GM23338 (cell line): ENCODE measurements at places on chromosomes 12 and 14. TPM values are rescaled to one million over a fixed set of nuclear protein-coding genes. Genes with fewer than 3 reads are reported as not detected.

The GYS2 gene
- total RNA-seq: not detected in 2 replicates

The ATP2A2 gene
- total RNA-seq: 201 and 225 TPM in 2 replicates

The DCTN2 gene
- 134 and 157 TPM in 2 replicates for total RNA-seq

The MFAP5 gene
- total RNA-seq: 0.90 TPM in 1 of 2 replicates, not detected in the other

The CRIP2 gene
- total RNA-seq: 3.4 and 5.0 TPM in 2 replicates

The RASSF9 gene
- 0.35 and 0.39 TPM in 2 replicates for total RNA-seq

The LBHD2 gene
- total RNA-seq: not detected in 2 replicates

The PKP2 gene
- total RNA-seq: 47.6 and 49.9 TPM in 2 replicates

The SMIM41 gene
- 0.12 and 0.66 TPM in 2 replicates for total RNA-seq

The SERPINA9 gene
- total RNA-seq: not detected in 2 replicates
